Peyer's patch (tissue), 4 donors: ENCODE measurements at places on chromosomes 16 and 17. TPM values are rescaled to one million over a fixed set of nuclear protein-coding genes. Genes with fewer than 3 reads are reported as not detected.

- peaks cover 15% of the 10 kb centered on the region for H3K4me1 ChIP-seq
- H3K27ac ChIP-seq = no peak overlapping the region
- no peak for DNase-seq
- H3K36me3 ChIP-seq = no peaks in the 10 kb centered on the region
Measured at GRCh38 chr17:29740017-29740416, 117.3 kb upstream of the CORO6 start.

- H3K4me1 ChIP-seq = no peaks in the 10 kb centered on the region
- no peaks in the 10 kb centered on the region for H3K27me3 ChIP-seq
- no peak overlapping the region for H3K4me3 ChIP-seq
- H3K27ac ChIP-seq = no peak overlapping the region
- no peak for DNase-seq
- no peaks in the 10 kb centered on the region for H3K36me3 ChIP-seq
Measured at GRCh38 chr17:16398270-16399267, 16.8 kb upstream of the TRPV2 start.

- no peaks in the 10 kb centered on the region for H3K27me3 ChIP-seq
- H3K4me3 ChIP-seq = no peak overlapping the region
- DNase-seq = no peak
- no peaks in the 10 kb centered on the region for H3K4me1 ChIP-seq
- H3K36me3 ChIP-seq = no peaks in the 10 kb centered on the region
Measured at GRCh38 chr17:51486091-51486490, 225.7 kb downstream of the UTP18 start.

GRCh38 chr17:21251337-21252010, 1.7 kb downstream of the NATD1 start:
- no peak overlapping the region for H3K4me3 ChIP-seq
- no peaks in the 10 kb centered on the region for H3K36me3 ChIP-seq
- no peaks in the 10 kb centered on the region for H3K4me1 ChIP-seq
- no peak overlapping the region for H3K27ac ChIP-seq

The ADAD2 gene
- total RNA-seq = not detected

DNA sequence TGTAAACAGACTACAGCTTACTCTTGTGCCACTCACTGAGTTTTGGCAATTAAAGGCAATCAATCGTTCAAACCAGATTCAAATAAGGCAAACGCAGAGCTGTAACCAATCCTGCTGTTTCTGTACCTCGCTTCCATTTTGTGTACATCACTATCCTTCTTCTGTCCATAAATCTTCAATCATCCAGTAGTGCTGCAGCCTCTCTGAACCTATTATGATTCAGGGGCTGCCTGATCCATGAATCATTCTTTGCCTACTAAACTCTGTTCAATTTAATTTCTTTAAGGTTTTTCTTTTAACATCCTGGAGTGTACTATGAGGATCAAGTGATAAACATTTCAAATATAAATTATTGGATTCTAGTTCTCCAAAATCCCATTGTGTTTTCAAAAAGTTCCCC, 93.9 kb downstream of the CEP112 start:
- no peak overlapping the region for H3K4me3 ChIP-seq
- no peak for DNase-seq
- H3K4me1 ChIP-seq = no peaks in the 10 kb centered on the region
- H3K36me3 ChIP-seq = no peaks in the 10 kb centered on the region
- no peaks in the 10 kb centered on the region for H3K27me3 ChIP-seq

The RDM1 gene
- total RNA-seq = not detected

GRCh38 chr16:30491744-30492308, 19.3 kb downstream of the ITGAL start:
- no peaks in the 10 kb centered on the region for H3K27me3 ChIP-seq
- no peak for DNase-seq
- H3K4me3 ChIP-seq = no peak overlapping the region
- H3K27ac ChIP-seq = no peak overlapping the region

DNA sequence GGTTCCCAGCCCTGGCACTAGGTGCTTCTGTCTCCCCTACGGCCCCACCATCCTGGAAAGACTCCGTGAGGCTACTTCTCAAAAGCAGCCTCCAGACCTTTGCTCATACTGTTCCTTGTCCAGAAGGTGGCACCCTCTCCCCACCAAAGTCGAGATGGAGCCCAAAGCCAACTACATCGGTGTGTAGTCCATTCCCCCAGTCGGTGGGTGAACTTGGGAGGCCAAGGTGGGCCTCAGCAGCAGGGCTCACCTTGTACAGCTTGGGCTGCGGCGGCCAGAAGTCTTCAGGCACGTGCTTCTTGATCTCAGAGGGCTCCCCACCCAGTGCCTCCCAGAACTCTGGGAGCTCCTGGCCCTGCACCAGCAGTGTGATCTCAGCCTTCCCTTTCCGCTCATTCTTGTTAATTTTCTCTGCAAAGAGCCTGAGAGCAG, 10.2 kb downstream of the FLII start:
- peaks cover 89% of the 10 kb centered on the region for H3K36me3 ChIP-seq
- no peak overlapping the region for H3K27ac ChIP-seq
- H3K27me3 ChIP-seq = no peaks in the 10 kb centered on the region
- peak; percentile 81 for DNase-seq
- no peak overlapping the region for H3K4me3 ChIP-seq

DNA sequence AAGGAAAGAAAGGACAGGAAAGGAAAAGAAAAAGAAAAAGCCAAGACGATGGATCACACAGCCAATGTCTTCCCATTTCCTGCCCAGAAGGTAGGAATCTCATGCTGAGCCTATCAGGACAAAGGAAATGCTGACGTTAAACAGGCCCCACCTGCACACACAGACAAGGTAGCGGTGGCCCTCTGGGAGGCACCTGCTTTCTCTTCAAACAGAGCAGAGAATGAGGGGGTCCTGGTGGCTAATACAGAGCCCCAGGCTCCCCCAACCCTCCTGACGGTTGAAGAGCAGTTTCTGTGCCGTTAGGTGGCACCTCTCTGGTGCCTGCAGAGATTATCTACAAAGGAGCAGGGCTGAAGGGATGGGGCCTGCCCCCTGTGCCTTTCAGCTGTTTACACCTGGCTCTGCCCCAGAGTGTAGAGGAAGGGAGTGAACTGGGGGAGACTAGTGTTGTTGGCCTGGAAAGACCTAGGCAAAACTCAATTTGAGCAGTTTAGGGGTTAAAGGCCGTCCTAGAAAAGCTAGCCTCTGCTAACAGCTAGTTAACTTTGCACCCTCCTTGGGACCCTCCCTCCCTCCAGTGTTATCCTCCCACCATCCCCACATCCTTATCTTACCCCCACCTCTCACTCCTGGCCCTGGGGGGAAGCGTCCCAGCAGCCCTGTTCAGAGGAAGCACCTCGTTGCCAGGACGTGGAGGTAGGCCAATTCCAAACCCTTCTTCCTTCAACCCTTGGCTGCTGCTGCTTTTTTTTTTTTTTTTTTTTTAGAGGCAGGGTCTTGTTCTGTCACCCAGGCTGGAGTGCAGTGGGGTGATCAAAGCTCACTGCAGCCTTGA, 56.3 kb downstream of the ARHGAP27 start:
- no peak overlapping the region for H3K4me3 ChIP-seq
- H3K4me1 ChIP-seq = peaks cover 9% of the 10 kb centered on the region
- DNase-seq = peak; percentile 33
- H3K27ac ChIP-seq = no peak overlapping the region
- H3K27me3 ChIP-seq = no peaks in the 10 kb centered on the region

GRCh38 chr16:64925166-64925565, 196.7 kb downstream of the CDH11 start:
- no peak overlapping the region for H3K27ac ChIP-seq
- no peak overlapping the region for H3K4me3 ChIP-seq
- H3K36me3 ChIP-seq = no peaks in the 10 kb centered on the region
- no peaks in the 10 kb centered on the region for H3K4me1 ChIP-seq
- no peak for DNase-seq
